ENCODE measurements at places on chromosomes 13 and 19. TPM values are rescaled to one million over a fixed set of nuclear protein-coding genes. Genes with fewer than 3 reads are reported as not detected.
A peak's percentile ranks its signal among the peaks of the same experiment; 100 is the strongest.

The PSG6 gene
- total RNA-seq: not detected

The ZNF222 gene
- total RNA-seq: 2.9 TPM

The SMIM44 gene
- total RNA-seq: not detected

The TMEM59L gene
- total RNA-seq: not detected

The ASF1B gene
- total RNA-seq: 64.6 TPM

The ZNF333 gene
- total RNA-seq: 12.7 TPM

The BLOC1S3 gene
- total RNA-seq: 10.7 TPM

The OXGR1 gene
- total RNA-seq: not detected

The OR7A5 gene
- total RNA-seq: not detected

DNA sequence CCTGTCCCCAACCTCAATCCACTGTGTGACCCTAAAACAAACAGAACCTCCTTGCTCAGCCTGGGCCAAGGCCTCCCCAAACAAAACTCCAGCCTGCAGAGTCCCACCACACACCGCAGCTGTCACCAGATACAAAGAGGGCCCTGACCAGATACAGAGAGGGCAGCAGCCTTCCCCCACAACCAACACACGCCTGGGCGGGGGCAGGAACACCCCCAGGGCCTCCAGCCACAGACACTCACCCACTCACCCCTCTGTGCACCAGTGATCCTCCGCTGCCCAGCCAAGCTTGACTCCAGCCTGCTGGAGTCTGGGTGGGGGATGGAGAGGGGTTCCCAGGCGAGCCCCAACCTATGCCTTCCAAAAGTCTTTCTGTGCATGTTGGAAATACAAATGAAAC is 5.9 kb upstream of the CIRBP start:
- DNase-seq: no peak
- H3K27ac ChIP-seq: no peak overlapping the region
- H3K4me1 ChIP-seq: peaks cover 56% of the 10 kb centered on the region
- peaks cover 20% of the 10 kb centered on the region for H3K36me3 ChIP-seq

DNA sequence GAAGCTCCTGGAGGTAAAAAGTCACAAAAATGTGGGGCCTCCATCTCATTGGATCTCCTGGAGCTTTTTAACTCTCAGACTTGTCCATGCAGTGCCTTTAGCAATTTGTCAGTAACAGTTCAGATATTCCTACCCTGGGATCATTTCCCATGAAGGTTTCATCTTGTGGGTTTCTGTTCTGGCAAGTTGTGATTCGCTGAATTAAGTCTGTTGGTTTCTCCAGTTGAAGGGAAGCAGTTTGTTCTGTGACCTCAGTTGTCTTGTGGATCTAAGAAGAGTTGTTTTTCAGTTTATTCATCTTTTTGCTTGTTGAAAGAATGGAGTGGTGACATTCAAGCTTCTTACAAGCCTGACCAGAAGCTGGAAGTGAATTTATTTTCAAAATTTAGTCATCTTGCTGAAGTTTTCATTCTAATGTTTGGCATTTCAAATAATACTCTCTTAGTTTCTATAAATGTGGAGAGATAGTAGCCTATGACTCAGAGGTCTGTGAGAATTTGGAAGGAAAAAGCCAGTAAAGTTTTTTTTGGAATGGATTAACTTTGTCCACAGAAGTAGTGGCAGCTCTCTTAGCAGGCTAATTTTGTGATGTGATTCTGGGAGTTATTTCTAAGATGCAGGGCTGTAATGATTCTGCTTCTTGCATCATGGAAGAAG is 120.1 kb upstream of the CSNK1A1L start:
- H3K4me3 ChIP-seq: no peak overlapping the region
- H3K4me1 ChIP-seq: no peaks in the 10 kb centered on the region

GRCh38 chr13:80717776-80718175 is 376.9 kb upstream of the SPRY2 start:
- H3K36me3 ChIP-seq: no peaks in the 10 kb centered on the region
- no peaks in the 10 kb centered on the region for H3K27me3 ChIP-seq
- no peak overlapping the region for H3K4me3 ChIP-seq
- H3K4me1 ChIP-seq: no peaks in the 10 kb centered on the region

DNA sequence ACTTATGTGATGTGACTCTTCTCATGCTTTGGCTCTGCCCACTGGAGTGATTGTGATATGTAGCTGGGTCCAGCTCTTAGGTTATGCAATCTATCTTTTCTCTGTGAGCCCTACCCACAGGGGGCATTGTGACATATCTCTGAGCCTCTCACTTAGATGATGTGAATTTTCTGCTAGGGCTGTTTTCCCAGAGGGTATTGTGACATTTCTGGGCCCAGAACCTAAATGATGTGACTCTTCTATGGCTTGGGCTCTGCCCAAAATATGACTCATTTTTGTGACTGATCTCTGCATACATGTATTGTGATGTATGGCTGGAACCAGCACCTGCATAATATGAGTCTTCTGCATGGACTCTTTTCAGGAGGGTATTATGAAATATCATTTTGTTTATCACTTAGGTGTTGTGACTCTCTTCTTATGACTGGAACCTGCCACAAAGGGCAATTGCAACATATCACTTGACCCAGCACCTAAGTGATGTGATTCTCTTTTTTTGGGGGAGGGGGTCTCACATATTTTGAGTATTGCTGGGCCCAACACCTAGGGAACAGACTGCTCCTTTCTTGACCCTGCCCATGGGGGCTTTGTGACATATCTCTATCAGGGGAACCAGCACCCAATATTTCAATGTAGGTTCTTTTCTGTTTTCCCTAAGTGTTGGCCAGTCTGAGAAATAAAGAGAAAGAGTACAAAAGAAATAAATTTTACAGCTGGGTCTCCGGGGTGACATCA is 12.1 kb upstream of the ZNF254 start:
- DNase-seq: no peak
- no peak overlapping the region for H3K4me3 ChIP-seq
- no peak overlapping the region for H3K27ac ChIP-seq
- H3K4me1 ChIP-seq: peaks cover 4% of the 10 kb centered on the region

GRCh38 chr19:46620716-46621115 is 4.2 kb downstream of the PTGIR start:
- DNase-seq: no peak
- H3K36me3 ChIP-seq: peaks cover 38% of the 10 kb centered on the region
- H3K4me3 ChIP-seq: peak overlapping the region; percentile 66

DNA sequence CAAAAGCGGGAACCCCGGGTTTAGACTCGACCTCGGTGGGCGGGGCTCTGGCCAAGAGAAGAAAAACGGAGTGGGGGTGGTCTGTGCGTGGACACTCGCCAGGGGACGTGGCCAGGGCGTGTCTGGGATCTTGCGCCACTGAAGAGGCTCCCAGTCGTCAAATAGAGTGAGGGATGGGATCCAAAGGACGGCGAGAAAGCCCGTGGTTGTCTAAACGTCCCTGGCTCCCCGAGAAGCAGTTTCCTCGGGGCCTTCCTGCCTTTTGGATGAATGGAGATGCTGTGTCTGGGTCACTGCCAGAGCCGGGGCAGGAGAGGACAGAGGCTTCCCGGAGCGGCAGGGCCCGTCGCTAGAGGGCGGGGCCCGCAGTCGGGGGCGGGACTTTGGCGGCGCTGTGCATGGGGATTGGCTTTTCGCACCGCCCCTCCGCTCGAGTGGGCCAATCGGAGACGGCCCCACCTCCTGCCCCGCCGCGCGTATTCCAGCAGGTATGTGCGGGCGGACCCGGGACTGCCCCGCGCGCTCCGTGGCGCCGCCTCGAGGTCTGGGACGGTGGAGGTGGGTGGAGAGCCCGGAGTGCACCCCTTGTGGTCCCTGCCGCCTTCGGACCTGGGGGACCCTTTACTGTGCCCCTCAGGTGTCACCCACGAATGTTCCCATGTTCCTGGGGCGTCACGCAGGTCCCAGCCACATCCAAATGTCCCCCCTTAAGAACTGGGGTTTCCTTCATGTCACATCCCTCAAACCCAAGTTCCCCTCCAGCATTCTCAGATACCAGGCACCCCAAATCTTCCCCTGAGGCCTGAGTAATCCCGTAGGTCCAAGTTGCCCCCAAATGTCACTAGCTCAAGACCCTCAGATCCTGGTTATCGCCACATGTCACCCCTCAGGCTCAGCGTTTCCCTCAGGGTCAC is 38.3 kb downstream of the ZSWIM4 start:
- H3K27me3 ChIP-seq: no peaks in the 10 kb centered on the region
- peak; percentile 97 for DNase-seq
- H3K27ac ChIP-seq: peak overlapping the region; percentile 91
- H3K4me1 ChIP-seq: peaks cover 37% of the 10 kb centered on the region

DNA sequence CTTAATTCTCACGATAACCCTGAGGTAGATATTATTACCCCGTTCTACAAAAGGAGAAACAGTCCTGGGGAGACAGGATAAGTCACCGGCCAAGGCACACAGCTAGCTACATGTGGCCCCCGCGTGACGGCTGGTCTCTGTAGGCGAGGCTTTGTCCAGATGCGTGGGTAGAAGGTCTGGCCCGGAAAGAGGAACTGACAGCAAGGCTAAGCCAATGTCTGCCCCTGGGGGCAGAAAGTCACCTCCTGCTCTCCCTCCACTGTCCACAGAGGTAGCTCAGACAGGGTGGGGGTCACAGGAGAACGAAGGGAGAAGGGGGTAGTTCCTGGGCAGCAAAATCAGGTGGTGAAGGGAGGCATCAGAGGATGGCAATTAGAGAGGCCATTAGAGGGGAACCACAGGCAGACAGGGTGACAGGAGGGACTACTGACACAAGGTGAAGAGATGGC is 1.8 kb downstream of the APOC4 start:
- DNase-seq: no peak
- no peaks in the 10 kb centered on the region for H3K36me3 ChIP-seq
- H3K4me1 ChIP-seq: no peaks in the 10 kb centered on the region

- H3K4me1 ChIP-seq: no peaks in the 10 kb centered on the region
- H3K36me3 ChIP-seq: no peaks in the 10 kb centered on the region
- no peak overlapping the region for H3K4me3 ChIP-seq
- H3K27ac ChIP-seq: no peak overlapping the region
- no peaks in the 10 kb centered on the region for H3K27me3 ChIP-seq
These were observed 409.0 kb downstream of the GPC6 start for GRCh38 chr13:93635616-93636032.

- H3K27ac ChIP-seq: no peak overlapping the region
- no peak overlapping the region for H3K4me3 ChIP-seq
- H3K27me3 ChIP-seq: no peaks in the 10 kb centered on the region
- DNase-seq: no peak
- H3K4me1 ChIP-seq: no peaks in the 10 kb centered on the region
These were observed 139.8 kb downstream of the SLITRK5 start for GRCh38 chr13:87810920-87811344.

GRCh38 chr19:1232652-1233072 is 5.1 kb downstream of the CBARP start:
- no peak for DNase-seq
- H3K36me3 ChIP-seq: no peaks in the 10 kb centered on the region
- H3K27ac ChIP-seq: no peak overlapping the region
- H3K4me3 ChIP-seq: no peak overlapping the region

DNA sequence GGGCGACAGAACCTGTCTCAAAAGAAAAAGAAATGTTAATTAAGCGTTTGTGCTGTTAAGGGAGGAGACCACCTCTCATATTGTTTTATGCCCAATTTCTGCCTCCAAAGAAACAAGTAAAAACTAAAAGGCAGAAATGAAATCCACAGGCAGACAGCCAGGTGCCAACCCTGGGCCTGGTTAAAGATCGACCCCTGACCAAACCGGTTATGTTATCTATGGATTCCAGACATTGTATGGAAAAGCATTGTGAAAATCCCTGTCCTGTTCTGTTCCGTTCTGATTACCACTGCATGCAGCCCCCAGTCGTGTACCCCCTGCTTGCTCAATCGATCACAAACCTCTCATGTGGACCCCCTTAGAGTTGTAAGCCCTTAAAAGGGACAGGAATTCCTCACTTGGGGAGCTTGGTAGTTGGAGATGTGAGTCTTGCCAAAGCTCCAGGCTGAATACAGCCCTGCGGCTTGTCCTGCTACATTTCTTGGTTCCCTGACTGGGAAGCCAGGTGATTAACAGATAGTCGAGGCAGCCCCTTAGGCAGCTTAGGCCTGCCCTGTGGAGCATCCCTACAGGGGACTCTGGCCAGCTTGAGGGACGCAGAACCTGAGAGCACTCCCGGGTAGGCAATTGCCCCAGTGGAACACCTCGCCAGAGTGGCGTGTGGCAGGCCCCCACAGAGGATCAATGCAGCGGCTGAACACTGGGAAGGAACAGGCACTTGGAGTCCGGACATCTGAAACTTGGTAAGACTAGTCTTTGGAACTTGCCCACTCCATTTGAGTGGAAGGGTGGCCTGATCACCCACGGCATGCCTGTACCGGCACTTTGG is 748 bp upstream of the ZNF552 start:
- H3K36me3 ChIP-seq: peaks cover 30% of the 10 kb centered on the region
- H3K27ac ChIP-seq: peak overlapping the region; percentile 75
- DNase-seq: no peak
- H3K4me1 ChIP-seq: peaks cover 46% of the 10 kb centered on the region
- H3K27me3 ChIP-seq: no peaks in the 10 kb centered on the region
- H3K4me3 ChIP-seq: peak overlapping the region; percentile 89

GRCh38 chr13:110575322-110576069 is 14.0 kb upstream of the RAB20 start:
- no peak overlapping the region for H3K27ac ChIP-seq
- H3K4me3 ChIP-seq: no peak overlapping the region
- no peaks in the 10 kb centered on the region for H3K36me3 ChIP-seq
- peaks cover 12% of the 10 kb centered on the region for H3K4me1 ChIP-seq
- H3K27me3 ChIP-seq: peaks cover 38% of the 10 kb centered on the region

GRCh38 chr13:40549500-40550094 is 116.8 kb downstream of the FOXO1 start:
- H3K27me3 ChIP-seq: no peaks in the 10 kb centered on the region
- peaks cover 8% of the 10 kb centered on the region for H3K36me3 ChIP-seq
- DNase-seq: no peak
- peak overlapping the region; percentile 35 for H3K27ac ChIP-seq

DNA sequence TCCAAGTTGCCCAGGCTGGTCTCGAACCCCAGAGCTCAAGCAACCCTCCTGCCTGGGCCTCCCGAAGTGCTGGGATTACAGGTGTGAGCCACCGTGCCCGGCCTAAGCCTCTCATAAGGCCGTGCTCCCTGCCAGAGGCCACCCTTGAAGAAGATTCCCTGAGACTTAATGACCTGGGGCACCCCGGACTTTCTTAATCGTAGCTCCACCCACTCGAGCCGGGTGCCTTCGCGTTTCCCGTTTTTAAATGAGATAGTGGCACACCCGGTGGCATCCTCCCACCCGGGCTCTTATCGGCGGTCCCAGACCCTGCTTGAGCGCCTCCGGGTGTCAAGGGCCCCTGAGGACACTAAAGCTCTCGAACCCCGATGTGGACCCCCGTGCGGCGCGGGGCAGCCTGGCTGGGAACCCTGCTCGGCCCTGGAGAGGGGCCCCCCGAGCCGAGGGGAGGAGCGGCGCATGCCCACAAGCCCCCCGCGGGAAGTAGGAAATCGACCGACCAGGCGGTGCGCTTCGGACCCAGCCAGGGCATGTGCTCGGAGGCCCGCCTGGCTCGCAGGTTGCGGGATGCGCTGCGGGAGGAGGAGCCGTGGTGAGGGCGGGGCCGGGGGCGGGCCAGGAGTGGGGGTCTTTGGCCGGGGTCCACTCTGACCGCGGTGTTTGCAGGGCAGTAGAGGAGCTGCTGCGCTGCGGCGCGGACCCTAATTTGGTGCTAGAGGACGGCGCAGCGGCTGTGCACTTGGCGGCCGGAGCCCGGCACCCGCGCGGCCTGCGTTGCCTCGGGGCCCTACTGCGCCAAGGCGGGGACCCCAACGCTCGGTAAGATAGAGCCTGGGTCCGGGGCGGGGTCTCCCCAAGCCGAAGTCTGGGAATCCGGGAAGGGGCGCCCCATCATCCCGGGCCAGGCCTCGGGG is at the start of gene ANKLE1:
ANKLE1 (plus strand) TSS at position 511 of the 914 bp plus-strand sequence; CDS start at position 531, 20 bp downstream.
- H3K36me3 ChIP-seq: peaks cover 7% of the 10 kb centered on the region
- H3K4me3 ChIP-seq: peak within 1 kb of the TSS; percentile 73
- peak; percentile 50 for DNase-seq
